ENCODE measurements at places on chromosomes 6 and 20.

- DNase-seq, result no peak
Measured at GRCh38 chr6:157198425-157199279, 124.7 kb downstream of the TMEM242 start.

DNA sequence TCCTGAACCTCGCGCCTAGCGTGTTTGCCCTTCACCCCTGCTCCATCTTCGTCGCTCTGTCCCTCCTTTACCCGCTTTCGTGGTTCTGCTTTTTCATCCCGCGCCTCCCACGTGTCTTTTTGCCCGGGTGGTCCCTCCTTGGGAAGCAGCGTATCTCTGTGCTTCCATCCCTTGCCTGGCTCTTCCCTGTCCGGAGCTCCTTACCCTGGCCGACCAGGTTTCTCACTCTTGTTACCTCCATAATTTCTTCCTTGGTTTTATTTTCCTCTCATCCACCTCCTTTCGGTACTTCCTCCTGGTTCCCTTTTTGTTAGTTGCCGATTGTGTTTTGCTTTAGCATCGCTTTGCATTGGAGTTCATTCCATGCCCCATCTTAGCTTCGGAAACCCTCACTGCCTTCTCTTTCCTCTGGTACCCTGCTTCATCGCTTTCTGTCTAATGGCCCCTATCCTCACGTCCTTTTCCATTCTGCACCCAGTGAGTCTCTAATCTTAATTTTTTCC lies 735 bp downstream of the FAM135A start:
- DNase-seq, result no peak

GRCh38 chr6:150654608-150655007 lies 54.9 kb downstream of the PLEKHG1 start:
- DNase-seq, result no peak

DNA sequence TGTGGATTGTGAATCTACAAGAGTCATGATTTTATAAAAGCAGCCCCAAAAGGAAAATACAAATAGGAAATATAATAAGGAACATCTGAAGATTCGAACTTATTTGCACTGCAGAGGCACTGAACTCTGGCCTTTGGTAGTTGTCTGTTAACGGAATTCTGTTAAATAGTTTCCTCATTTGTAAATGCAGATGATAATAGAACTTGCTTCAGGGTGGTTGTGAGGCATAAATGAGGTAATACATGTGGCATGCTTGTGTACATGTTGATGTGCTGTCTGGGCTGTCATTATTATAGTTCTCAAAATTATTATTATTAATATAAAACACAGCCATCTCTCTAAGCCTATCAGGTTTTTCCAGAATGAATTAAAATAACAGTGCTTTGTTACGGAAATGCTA lies 302.0 kb downstream of the NRN1 start:
- DNase-seq, result no peak

DNA sequence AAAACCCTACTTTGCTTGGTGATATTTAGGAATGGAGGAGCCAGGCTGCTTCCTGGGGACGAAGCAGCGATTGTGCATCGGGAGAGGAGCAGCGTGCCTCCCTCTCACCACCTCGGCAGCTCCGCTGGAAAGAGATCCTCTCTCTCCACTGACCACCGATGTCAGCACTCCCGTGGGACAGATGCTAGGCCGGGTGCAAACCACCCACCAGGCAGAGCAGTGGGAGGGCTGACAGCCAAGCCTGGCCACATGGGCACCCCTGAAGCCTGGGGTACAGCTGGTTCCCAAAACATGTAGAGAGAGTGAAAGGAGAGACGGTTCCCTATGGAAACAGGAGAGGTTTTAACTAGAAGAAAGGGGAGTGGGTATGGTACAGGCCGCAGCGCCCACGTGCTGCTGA lies 220.0 kb downstream of the ANKRD60 start:
- no peak for DNase-seq

- DNase-seq, result no peak
Measured at GRCh38 chr6:165883851-165884640, 221.0 kb upstream of the PDE10A start.

DNA sequence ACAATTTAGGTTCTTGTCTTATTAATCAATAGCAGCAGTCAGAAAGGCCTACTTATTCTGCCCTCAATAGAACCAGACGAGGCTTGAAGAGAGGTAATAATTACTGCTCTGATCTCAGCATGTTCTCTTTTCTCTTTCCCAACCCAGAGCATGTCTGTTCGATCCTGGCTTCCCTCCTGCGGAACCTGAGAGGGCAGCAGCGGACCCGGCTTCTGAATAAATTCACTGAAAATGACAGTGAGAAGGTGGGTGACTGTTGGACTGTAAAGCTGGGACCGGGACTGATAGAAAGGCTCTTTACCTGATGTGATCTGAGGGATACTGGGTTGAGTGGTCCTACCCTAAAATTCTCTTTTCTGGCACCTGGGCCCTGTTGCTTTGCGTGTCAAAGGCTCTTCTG lies 63.0 kb upstream of the VSTM2L start:
- DNase-seq, result no peak

GRCh38 chr6:3291346-3291745 lies 32.6 kb downstream of the PSMG4 start:
- DNase-seq, result no peak

- no peak for DNase-seq
Measured at GRCh38 chr6:54892831-54893230, 46.3 kb downstream of the FAM83B start.

- no peak for DNase-seq
Measured at GRCh38 chr6:158769771-158770432, 49.3 kb downstream of the EZR start.

DNA sequence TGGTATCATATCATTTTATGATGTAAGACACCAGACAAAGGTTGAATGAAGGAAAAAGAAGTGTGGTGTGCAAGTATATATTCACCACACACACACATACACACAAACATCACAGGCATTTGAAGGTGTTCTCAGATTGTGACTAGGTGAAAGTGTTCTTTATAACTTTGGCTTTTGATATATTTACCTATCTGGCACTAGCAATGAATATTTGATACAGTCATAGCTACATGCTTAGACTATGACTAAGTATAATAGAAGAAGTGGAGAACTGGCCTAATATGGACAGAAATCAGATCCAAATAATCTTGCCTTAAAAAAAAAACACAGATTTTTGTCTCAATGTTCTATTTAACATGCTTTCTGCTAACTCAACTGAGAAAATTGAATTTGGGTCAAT lies 809.9 kb downstream of the KIF16B start:
- no peak for DNase-seq

GRCh38 chr6:109224107-109224875 lies 129.0 kb downstream of the CEP57L1 start:
- no peak for DNase-seq

DNA sequence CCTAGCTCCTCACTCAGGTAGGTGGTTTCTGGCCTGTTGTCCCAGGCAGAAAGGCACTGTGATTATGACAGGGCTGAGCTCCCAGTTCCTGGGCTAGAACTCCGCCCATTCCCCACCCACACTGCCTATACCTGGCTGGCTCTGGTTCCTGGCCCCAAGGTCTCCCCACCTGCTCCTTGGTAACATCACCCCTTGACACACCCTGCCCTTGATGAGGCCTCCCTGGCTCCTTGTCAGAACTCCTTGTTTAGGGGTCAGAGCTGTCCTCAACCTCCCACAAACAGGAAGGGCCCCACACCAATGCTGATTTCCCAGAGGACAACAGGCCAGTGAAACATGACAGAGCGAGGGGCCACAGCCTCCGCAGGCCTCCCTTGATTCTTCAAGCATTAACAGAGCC lies 15.5 kb upstream of the MYMX start:
- DNase-seq, result no peak

- DNase-seq, result no peak
Measured at GRCh38 chr6:45955597-45955996, 60.1 kb downstream of the CLIC5 start.

- no peak for DNase-seq
Measured at GRCh38 chr6:156683821-156684220, 93.4 kb upstream of the ARID1B start.

GRCh38 chr6:54320871-54321270 lies 12.6 kb downstream of the TINAG start:
- no peak for DNase-seq

GRCh38 chr20:5719861-5720403 lies 30.3 kb upstream of the SHLD1 start:
- no peak for DNase-seq

GRCh38 chr6:43817192-43817591 lies 47.2 kb downstream of the VEGFA start:
- peak; percentile 11 for DNase-seq

GRCh38 chr6:144215402-144215931 lies 65.2 kb downstream of the STX11 start:
- DNase-seq, result no peak

DNA sequence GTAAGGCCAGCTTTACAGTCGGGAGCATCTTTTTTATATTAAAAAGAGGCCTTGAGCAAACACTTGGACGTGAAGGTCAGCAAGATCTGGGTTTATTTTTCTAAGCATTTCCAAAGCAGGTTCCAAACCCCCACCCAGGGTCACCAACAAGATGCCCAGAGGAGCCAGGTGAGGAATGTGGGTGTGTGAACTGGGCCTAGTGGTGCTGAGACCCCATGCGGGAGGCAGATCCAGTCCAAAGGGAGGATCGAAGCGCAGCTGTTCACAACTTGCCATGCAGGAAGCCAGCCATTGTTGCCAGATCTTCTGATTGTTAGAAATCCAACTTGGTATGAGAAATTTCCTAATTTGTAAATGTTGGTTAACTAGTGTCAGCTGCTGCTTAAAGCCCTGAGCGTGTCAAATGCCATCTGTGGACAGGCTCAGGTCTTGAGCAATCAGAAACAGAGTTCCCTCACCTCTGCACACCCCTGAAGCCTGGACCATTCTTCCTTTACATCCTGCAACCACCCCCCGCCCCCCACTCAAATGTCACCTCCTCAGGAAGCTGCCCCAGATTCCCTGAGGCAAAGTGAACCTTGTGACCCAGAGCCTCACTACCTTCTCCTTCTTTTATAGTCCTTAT lies 46.5 kb downstream of the NFATC2 start:
- DNase-seq, result no peak

Data from activated T-cell treated with anti-CD3 and anti-CD28 coated beads for 4 hours (primary cell).